HS-27A (cell line): ENCODE measurements at places on chromosomes 1 and 21.

GRCh38 chr1:19824036-19824435 is 9.0 kb upstream of the RNF186 start:
- no peak for DNase-seq

GRCh38 chr21:44916965-44917364 is 3.7 kb downstream of the ITGB2 start:
- DNase-seq = no peak

DNA sequence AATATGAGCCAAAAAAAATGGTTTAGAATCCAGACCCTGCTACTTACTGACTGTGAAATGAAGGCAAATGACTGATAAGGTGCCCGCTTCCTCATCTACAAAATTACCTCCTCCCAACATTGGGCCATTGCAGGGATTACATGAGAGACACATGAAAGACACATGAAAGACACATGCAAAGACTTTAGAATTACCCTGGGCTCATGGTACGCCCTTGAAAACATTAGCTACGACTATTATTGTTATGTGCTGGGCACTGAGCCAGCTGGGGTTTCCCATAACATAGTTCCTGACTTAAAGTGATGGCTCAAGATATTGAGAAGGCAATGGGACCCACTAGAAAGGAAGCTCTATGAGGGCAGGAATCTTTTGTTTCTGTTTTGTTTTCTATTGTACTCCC is 43.7 kb upstream of the KANK4 start:
- DNase-seq = no peak

- no peak for DNase-seq
Observed at GRCh38 chr1:91797164-91797563, 88.8 kb downstream of the TGFBR3 start.

GRCh38 chr1:232635778-232636356 is 5.9 kb upstream of the SIPA1L2 start:
- DNase-seq = no peak

GRCh38 chr1:226983992-226984364 is 43.9 kb downstream of the COQ8A start:
- DNase-seq = no peak

DNA sequence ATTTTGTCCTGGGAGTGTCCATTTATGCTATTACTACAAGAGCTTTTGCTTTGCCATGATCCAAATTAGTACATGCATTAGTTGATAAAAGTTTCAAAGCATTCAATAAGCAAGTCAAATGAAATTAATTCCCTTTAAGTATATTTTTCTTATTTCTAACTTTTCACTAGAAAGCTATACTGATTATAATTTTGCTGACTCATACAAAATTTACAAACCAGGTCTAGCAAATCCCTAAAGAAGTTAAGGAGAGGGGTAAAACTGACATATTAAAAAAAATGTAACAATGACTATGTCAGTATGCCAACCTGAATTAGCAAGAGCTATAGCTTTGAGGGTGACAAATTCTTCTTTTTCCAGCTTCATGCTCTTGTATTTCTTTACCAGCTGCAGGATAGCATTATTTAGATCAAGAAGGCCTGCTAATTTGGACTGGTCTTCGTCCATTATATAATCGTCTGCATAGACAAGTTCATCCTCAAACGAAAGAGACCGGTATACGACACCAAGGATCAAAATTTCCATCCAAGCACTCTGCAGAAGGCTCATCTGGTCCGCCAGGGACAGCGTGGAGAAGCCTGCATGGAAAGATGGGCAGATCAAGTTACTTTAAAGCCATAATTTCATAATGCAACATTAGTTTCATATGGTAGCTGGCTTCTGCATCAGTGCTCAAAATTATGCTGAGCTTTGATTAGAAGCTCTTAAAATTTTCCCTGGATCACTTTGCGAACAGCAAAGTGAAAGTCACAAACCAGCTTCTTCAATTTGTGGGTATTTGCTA is 95.8 kb upstream of the USH2A start:
- no peak for DNase-seq

- DNase-seq = no peak
Observed at GRCh38 chr21:45376459-45377324, 28.3 kb upstream of the COL18A1 start.

DNA sequence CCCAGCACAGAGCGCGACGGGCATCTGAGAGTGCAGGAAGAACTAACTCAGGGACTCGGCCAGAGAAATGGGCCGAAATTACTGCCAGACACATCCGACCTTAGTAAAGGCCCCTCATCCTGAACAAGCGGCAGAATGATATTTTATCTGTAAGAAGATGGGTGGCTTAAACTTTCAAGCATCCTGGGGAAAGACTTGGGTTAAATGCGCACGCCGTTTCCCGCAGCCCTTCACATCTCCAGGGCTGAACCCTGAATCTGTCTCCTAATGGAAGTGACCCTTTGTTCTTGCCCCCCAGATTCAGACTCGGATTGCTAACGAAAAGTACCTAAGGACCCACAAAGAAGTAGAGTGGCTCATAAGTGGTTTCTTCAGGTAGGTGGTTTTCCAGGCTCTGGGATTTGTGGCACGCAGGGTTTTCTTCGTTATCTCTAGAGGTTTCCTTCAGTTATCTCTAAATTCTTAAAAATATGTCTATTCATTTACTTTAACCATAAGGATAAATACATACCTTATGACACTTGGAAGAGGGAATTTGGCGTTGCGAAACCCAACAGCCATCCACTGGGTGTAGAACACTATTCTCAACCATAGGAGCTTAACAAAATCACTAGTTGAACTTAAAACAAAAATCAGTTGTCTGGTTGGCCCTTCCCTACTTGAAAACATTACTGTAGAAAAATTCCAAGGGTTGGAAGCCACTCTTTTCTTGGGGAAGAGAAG is 627 bp downstream of the RIIAD1 start:
- DNase-seq = no peak

DNA sequence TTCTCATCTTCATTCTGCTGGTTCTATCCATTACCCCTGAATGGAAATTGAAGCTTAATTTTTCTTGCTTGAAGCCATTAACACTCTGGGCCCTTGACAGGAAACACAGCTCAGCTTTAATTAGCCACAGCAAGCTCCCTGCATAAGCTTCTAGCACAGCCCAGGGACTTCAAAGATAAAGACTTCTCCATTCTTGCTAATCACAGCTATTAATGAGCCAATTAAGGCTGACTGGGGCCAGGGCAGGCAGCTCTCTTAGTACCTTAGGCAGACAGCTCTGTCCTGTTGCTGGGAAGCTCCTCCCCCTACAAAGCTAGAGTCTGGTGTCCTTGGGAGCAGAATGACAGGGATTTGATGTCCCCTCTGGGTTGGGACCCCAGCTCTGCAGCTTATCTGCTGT is 27.9 kb upstream of the TRABD2B start:
- no peak for DNase-seq

DNA sequence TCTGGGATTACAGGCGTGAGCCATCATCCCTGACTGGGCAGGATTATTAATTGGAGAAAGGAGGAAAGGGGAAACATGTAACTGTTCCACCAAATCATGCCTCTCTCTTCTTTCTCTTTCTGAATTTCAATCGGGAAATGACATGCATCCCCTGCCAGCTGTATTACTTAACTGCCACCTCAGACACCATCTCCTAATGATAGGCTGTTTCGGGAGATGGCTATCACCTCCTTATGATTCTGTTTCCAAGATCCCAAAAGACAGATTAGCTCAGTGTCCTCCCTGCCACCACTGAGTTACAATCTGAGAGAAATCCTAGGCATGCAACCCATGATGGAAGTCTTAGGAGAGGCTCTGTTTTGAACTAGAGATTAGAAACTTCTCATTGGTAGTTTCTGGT is 67.5 kb downstream of the MIS18A start:
- DNase-seq = no peak

DNA sequence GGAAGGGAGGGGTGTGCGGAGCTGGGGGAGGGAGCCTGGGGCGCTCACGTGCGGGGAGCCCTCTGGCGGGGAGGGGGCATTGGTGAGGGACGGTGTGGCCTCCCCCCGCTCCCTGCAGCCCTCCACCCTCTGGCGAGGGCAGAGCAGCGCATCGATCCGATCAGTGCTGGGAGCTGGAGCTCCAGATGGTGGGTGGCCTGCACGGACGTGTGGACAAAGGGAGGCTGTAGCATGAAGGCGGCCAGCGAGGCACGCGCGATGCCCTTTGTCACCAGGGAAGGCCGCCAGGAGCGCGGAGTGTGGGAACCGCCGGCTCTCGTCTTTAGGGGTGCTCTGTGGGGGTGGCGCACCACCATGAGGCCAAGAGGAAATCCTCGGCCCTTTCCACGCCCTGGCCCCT is 5.4 kb upstream of the HES5 start:
- DNase-seq = no peak

GRCh38 chr1:42211224-42211623 is 46.7 kb upstream of the GUCA2A start:
- DNase-seq = no peak

DNA sequence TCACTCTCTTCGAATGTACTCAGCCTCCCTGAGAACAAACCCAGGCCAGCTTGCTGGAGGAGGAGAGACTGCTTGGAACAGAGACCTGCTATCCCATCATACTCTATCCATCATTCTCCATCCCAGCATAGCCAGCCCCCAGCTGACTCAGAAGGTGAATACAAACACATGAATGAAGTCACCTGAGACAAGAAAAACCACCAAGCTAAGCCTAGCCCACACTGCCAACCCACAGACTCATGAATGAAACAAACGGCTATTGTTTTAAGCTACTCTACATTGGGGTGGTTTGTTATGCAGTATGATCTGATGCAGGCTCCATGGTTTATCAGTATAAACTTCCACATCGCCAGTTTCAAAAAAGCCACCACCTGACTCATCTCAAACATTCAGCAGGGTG is 395.6 kb downstream of the SETD4 start:
- DNase-seq = no peak

- DNase-seq = no peak
Observed at GRCh38 chr21:42785666-42786427, 93.5 kb downstream of the WDR4 start.

- no peak for DNase-seq
Observed at GRCh38 chr1:160363951-160364735, 2.7 kb upstream of the NHLH1 start.

- no peak for DNase-seq
Observed at GRCh38 chr1:4599521-4599920, 54.9 kb upstream of the AJAP1 start.

GRCh38 chr1:44828841-44829440 is 14.1 kb downstream of the PTCH2 start:
- no peak for DNase-seq

GRCh38 chr21:43849532-43850299 is 15.3 kb upstream of the AGPAT3 start:
- DNase-seq = no peak

DNA sequence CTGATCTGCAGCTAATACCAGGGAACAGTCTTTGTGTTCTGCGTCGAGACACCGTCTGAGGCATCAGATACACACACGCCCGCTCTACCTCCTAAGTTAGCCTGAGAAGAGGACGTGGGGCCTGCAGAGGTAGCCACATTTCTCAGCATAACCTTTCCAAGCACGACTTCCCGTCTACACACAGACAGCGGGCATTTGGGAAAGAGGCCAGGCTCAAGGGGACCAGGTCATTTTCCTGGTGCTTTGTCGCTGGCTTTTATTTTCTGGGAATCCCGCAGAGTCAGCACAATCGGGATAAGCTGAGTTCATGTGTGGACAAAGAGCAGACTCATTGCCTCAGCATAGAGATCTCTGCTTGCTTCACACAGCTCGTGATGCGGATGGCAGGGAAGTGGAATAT is 72.5 kb upstream of the SMYD2 start:
- no peak for DNase-seq

DNA sequence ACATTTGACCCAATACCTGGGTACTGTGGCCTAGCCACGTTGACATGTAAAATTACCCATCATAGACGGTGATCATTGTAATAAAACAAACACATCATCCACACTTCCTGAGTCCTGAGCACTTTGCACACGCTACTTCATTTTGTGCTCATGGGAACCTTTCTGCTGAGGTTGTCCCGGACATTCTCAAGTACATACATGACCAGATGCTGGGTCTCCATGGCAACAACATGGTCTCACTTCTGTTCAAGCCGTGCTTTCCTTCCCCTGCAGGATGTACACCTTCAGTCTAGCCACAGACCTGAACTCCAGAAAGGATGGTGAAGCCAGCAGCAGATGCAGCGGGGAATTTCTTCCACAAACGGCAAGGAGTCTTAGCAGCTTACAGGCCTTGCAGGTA is 22.7 kb downstream of the UBASH3A start:
- no peak for DNase-seq

GRCh38 chr1:211928290-211928801 is 97.8 kb upstream of the LPGAT1 start:
- no peak for DNase-seq

DNA sequence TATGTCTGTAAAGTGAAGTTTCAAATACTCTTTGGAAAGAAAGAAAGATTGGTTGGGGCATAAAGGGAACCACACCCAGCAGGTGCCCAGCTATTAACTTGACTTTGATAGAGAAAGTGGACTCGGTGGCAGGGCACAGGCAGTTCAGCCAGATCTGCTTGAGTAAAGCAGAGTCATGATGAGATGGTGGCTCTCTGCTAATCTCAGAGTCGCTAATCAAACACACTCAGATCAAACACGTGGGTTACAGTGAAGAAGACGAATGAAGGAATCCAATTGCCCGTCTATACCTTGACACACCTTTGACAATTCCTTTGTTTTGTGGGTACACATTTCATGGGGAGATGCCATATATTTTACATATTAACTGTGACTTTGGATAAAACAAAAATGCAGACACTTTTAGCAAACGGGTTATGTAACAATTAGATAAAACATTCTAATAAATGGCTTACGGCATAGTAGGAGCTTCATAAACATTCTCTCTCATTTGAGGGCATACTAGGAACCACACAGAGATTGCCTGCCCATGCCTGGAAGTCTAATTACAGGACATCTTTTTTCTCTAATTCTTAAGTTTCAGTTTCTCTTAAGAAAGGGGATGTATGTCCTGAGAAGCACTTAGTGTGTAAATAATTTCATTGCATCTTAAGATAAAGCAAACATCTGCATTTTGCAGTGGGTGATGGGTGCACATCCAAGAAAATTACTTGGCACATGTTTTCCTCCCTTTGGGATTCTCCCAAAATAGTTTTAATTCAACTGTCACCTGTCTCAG is 7.2 kb downstream of the CBR1 start:
- DNase-seq = no peak

- no peak for DNase-seq
Observed at GRCh38 chr1:65505547-65506300, 85.3 kb downstream of the LEPR start.

GRCh38 chr1:170175041-170175440 is 29.3 kb downstream of the NTMT2 start:
- no peak for DNase-seq

DNA sequence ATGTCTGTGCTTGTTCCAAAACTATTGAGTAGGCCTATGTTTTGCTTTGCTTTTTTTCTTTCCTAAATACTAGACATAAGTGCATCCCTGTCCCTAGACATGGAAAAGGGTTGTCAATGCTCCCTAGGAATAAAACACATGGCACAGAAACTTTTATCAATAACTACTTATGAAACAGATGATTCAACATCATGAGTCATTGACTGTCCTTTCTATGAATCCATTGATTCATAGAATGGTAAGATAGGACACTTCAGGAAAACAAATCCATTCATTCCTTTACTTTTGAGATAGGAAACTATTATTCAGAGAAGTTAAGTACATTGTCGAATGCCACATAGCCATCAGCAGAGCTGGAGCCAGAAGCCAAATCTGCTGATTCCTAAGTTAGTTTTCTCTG is 147.5 kb downstream of the TSEN15 start:
- no peak for DNase-seq

- no peak for DNase-seq
Observed at GRCh38 chr1:235854347-235854746, 12.4 kb downstream of the LYST start.
